CD4-positive, alpha-beta T cell treated with Interleukin-15 for 4 hours (primary cell): ENCODE measurements at places on chromosomes 6 and 20.

DNA sequence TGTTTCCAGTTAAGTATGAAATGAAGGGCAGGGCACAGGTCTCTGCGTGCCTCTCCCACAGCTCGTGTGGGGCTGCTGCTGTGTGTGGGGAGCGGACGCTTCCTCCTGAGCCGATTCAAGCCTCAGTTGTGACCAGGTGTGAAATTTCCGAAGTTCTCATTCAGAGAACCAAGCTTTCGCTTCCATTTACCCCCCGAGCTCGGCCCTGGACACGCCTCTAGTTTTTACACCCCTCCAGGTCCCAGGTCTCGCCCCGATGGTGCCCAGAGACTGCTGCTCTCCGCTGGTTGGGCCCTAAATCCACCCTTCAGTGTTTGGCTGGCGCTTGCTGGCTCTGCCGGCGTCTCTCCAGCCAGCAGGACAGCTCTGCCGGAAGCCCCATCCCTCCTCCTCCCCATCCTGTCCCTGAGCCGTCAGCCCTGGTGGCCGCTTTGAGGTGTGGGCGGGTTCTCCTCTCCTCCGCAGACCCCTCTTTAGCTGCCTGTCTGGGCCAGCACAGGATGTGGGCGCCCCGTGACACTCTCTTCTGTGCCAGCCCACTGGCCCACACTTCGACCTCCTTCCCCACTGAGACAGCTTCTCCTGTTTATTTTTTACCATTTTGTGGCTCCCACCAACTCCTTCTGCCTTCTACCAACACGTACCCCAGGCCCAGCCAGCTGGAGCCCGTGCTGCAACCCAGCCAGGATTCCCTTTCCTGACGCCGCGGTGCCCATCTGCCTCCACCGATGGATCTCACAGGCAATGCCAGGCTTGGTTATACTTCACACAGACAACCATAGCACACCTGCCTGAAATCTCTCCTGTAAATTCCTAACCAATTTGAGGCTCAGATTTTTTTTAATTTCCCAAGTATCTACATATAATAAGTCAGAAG is 142.8 kb downstream of the DLL1 start:
- peak; percentile 40 for DNase-seq

DNA sequence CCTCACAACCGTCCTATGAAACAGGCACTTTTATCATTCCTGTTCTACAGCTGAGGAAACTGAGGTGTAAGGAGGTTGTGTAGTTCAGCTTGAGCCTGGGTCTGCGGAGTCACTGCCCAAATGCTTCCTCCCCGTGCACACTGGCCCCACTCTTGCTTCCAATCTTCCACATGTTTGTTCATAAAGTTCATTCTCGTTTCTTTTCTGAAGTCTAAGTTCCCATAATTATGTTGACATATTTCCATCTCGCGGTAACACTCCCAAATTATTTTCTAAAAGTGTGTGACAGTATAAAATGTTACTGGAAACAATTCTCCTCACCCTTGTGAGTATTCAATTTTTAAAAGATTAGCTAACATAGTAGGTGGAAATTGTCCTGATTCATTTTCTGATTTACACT is 106.9 kb downstream of the SLC22A3 start:
- no peak for DNase-seq

- DNase-seq, result no peak
Measured at GRCh38 chr20:47686545-47686944, 98.7 kb downstream of the SULF2 start.

GRCh38 chr6:147684906-147685305 is 176.4 kb downstream of the SAMD5 start:
- no peak for DNase-seq

GRCh38 chr20:62208795-62209755 is 11.0 kb downstream of the HRH3 start:
- DNase-seq, result no peak

- DNase-seq, result no peak
Measured at GRCh38 chr6:25749837-25750236, 4.7 kb upstream of the SLC17A4 start.

DNA sequence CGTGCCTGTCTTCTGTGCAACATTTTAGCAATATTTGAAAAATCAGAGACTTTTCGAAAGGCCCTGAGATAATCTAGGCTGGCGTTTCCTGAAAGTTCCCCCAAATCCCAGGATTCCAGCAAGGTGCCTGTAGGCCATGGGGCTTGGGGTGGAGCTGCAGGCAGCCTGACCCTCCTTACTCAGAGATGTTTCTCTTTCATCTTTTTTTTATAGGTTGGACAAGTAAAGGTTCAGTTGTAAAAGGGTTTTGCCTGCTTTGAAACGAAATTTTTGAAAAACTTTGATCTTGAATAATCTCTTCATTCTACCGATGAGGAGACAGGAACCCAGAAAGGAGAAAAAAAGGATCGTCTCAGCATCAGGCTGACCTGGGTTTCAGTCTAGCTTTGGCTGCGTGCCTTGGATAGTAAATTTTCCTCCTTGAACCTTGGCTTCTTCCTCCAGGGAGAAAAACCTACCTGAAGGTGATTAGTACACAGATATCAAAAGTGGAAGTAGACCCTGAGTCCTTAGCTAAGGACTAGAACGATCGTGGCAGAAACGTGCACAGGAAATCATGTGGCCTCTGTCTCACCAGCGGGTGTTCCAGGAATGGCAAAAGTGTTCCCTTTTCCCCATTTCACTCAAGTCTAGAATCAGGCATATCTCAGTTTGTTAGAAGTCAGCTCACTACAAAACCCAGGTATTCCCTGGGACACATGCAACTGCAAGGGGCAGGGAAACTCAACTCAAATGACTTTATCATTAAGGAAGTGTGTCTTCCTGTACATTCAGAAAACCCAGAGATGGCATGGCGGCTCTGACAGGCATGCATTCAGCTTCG is 128.2 kb upstream of the PTPN1 start:
- peak; percentile 27 for DNase-seq

DNA sequence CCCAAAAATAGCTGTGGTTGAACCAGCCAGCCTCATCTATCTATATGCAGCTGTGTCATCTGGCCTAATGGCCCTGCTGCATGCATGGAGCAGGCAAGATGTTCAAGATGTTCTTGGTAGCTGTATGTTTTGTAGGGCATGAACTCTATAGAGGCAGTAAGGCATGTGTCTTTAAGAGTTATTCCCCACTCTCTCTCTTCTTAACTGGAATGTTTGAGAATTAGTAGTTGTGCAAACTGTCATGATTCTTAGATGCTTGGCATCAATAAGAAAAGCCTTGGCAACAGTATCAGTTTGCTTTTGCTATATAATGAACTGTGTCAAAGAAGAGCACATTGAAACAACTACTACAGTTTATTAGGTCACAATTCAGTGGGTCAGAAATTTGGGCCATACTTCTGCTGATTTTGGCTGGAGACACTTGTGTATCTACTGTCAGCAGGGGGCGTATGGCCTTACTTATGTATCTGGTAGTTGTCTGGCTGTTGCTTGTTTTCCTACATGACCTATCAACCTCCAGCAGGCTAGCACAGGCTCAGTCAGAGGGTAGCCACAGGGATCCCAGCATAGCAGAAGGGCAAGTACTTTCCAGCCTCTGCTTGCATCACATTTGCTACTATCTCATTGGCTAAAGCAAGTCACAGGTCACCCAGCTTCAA is 56.1 kb upstream of the LAMP5 start:
- DNase-seq, result no peak

GRCh38 chr6:92139601-92140000 is 1279.8 kb downstream of the EPHA7 start:
- no peak for DNase-seq

GRCh38 chr6:113500221-113500620 is 356.9 kb upstream of the MARCKS start:
- no peak for DNase-seq

GRCh38 chr6:7841781-7842468 is 68.7 kb downstream of the TXNDC5 start:
- no peak for DNase-seq

DNA sequence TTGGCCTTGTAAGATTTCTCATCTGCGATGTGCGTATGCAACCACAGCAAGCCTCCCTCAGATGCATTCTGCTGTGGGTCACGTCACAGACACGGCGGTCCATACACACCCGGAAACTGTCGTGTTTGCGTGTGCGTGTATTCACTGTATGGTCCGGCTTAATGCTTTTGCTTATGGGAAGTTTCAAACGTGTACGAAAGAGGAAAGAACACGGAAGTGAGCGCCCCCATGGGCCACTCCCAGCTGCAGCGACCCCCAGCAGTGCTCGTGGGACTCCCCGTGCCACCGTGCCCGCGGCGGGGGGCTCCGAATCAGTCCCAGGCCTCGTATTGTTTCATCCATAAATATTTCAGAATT is 10.2 kb downstream of the DLL1 start:
- no peak for DNase-seq

- no peak for DNase-seq
Measured at GRCh38 chr20:54985091-54985490, 509.7 kb downstream of the DOK5 start.

GRCh38 chr6:121522265-121522664 is 86.8 kb downstream of the GJA1 start:
- DNase-seq, result no peak

- DNase-seq, result no peak
Measured at GRCh38 chr20:35290186-35290886, 1.9 kb downstream of the FAM83C start.

- no peak for DNase-seq
Measured at GRCh38 chr6:166365221-166365620, 17.5 kb downstream of the MPC1 start.

DNA sequence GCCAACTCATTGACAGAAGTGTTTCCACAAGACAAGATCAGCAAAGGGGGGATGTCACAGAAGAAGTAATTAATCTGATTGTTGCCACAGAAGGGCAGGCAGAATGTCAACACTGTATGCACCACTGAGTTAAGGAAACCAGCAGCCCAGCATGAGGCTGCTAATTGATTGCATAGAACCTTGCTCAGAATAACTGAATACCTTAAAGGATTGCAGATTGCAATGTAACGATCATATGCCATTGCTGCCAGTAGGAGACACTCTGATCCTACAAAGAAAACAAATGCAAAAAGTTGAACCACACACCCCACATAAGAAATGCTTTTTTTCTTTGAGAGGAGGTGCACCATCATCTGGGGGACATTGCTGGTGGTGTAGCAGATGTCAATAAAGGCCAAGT is 13.1 kb downstream of the OR5V1 start:
- no peak for DNase-seq

GRCh38 chr6:130357436-130357835 is 8.4 kb upstream of the TMEM200A start:
- no peak for DNase-seq

GRCh38 chr6:159030168-159030567 is 14.6 kb downstream of the TAGAP start:
- DNase-seq, result no peak

GRCh38 chr20:58659841-58660240 is 8.8 kb downstream of the STX16 start:
- peak; percentile 52 for DNase-seq

DNA sequence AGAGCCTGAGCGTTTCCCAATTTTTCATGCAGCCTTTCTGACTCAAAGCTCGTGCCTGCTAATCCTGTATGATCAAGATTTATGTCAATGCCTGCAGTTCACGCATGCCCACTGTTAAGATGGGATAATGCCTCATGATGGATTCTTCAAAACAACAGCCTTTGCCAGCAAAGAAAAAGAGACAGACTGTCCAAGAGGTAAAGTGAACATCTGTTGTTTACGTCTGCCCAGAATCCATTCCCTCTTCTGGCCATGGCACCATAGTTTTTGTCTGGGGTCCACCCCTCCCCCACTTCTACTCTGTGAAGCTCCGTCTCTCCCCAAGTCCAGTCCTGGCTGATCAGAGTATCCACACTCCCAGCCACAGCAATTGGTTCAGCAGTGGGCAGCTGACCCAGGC is 91.9 kb upstream of the EYA2 start:
- no peak for DNase-seq

DNA sequence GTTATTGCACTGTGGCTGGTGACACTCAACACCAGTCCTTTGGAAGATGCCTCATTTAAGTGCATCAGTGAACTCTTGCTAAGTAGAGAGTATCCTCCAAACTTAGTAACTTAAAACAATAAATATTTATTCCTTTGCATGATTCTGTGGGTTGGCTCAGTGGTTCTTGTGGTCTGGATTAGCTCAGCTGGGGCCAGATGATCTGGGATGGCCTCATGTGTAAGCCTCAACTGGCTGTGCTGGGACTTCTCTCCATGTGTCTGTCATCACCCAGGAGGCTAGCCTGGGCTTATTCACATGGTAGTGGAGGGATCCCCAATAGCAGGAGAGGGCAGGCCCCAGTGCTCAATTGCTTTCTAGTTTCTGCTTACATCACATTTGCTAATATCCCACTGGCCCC is 8.3 kb downstream of the LRRN4 start:
- no peak for DNase-seq

GRCh38 chr20:37395410-37395797 is 49.5 kb downstream of the SRC start:
- DNase-seq, result no peak
